Renal pelvis (tissue), 12 donors: ENCODE measurements at places on chromosomes 11 and 22. TPM values are rescaled to one million over a fixed set of nuclear protein-coding genes. Genes with fewer than 3 reads are reported as not detected.

The PLET1 gene
- polyA plus RNA-seq: 0.14 TPM

GRCh38 chr11:19595840-19596751 lies 116.5 kb upstream of the NAV2 start:
- DNase-seq: no peak

- DNase-seq: no peak
These were observed 105.4 kb upstream of the FSHB start for GRCh38 chr11:30125456-30125855.

GRCh38 chr11:70251659-70252321 lies 18.7 kb upstream of the PPFIA1 start:
- no peak for DNase-seq

DNA sequence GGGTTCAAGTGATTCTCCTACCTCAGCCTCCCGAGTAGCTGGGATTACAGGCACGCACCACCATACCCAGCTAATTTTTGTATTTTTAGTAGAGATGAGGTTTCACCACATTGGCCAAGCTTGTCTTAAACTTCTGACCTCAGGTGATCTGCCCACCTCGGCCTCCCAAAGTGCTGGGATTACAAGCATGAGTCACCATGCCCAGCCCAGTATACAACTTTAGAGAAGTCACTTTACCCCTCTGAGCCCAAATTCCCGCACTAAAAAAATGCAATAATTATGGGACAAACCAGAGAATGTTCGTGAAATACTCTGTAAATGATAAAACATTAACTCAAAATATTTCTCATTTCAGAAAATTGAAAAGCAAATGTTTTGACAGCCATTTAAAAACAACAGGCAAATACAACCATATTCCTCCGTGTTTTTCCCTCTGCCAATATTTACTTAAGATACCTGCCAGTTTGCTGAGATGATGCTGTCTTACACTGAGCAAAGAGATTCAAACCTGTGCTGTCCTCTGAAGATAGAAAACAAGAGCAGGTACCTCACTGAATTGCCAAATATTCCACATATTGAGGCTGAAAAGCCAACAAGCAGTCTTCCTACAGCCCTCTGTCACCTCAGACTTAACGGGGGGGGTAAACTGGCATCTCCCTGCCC lies 9.6 kb downstream of the PLEKHA7 start:
- no peak for DNase-seq
